ENCODE measurements at places on chromosomes 3 and 15. TPM values are rescaled to one million over a fixed set of nuclear protein-coding genes. Genes with fewer than 3 reads are reported as not detected.

- no peak for DNase-seq
Measured at GRCh38 chr3:149363053-149363452, 14.4 kb downstream of the TM4SF1 start.

Gene TMEM207
- not detected for total RNA-seq

DNA sequence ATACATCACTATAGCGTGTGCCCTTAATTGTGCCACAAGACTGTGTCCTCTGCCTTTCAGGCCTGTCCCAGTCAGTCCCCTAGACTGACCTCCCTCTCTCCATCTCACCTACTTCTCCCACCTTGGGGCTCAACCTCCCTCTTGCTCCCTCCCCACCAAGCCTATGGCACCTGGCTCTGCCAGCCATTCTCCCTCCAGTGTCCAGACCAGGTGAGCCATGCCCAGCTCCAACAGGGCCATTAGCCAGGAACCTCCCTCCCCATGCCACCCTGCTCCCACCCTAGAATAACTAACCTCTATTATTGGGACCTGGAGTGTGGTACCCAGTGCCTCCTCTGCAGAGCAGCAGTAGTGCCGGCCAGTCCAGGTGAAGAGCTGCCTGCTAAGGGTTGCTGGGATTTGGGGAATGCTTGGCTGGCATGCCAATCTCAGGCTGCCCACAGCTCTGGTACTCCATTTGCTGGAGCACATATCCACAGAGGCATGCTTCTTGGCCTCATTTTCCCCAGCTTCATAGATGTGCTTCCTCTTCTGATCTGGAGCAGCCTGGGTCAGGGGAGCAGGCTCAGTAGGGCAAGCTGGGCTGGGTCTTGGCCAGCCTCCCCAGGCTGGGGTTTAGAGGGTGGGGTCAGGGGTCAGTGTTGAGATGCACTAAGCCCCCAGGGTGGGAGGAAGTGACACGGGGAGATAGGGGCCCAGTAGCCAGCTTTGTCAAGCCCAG lies 38.8 kb downstream of the SAXO2 start:
- no peak for DNase-seq

DNA sequence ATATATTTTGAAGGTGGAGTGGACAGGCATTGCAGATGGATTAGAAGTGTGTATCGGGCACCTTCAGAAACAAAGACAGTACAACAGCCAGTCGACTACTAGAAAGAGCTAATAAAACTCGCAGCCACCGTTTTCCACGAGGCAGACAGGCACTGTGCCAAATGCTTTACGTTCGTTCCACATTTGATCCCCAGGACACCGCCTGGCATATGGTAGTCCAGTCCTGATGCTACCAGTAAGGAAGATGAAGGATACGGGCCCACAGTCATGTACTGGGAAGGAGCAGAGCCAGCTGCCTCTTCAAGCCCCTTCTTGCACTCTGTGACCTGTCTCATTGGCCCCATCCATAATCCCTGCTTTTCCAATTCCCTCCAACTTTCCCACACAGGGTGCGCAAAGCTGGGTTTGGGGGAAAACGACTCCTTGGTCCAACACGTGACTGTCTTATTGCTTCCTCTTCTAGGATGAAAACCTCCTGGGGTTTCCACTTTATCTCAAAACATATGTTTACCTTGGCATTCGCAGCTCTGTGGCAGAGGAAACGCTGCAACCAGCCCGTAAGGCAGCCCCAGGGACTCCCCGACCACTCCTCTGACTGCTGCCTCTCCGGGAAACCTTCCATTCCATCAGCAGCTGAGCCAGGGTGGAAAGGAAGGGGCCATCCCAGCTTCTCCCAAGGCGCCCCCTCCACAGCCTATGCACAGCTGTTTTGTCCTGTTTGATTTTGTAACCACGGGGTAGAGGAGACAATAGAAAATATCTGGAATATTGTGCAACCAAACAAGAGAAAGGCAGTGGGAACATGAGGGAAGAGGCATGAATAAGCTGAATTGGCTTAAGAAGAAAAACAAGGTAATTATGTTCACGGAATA lies 107.4 kb downstream of the ADAMTS17 start:
- DNase-seq = no peak

- no peak for DNase-seq
Measured at GRCh38 chr3:160477750-160478149, 28.2 kb upstream of the TRIM59 start.

DNA sequence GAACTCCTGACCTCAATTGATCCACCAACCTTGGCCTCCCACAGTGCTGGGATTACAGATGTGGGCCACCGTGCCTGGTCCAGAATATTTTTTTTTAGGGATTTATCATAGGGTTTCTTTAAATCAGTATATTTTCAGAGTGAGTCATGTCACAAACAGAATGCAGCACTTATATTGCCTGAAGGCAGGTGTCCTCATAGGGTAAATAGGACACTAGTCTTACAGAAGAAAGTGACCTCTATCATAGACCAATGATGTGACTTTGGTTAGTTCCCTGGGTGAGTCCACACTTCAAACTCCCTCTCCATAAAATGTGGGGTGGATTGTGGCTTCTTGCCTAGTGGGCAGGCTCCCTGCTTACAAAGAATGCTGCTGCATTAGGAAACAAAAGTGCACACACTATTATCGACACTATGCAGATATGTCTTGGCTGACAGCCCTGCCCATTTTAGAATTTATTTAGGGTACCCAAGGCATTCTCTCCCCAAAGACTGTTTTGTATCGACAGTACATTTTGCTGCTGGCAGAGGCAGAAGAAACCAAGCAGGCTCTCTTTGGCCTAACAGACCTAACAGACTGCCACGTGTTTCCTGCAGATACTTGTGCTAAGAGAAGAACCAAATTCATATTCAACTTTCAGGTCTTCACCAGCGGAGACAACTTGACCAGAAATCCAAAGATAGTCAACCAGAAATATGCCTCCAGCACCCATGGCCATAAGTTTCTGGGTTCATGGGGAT lies 125.0 kb downstream of the MOBP start:
- no peak for DNase-seq

- no peak for DNase-seq
Measured at GRCh38 chr3:13077431-13078162, 4.4 kb upstream of the IQSEC1 start.

DNA sequence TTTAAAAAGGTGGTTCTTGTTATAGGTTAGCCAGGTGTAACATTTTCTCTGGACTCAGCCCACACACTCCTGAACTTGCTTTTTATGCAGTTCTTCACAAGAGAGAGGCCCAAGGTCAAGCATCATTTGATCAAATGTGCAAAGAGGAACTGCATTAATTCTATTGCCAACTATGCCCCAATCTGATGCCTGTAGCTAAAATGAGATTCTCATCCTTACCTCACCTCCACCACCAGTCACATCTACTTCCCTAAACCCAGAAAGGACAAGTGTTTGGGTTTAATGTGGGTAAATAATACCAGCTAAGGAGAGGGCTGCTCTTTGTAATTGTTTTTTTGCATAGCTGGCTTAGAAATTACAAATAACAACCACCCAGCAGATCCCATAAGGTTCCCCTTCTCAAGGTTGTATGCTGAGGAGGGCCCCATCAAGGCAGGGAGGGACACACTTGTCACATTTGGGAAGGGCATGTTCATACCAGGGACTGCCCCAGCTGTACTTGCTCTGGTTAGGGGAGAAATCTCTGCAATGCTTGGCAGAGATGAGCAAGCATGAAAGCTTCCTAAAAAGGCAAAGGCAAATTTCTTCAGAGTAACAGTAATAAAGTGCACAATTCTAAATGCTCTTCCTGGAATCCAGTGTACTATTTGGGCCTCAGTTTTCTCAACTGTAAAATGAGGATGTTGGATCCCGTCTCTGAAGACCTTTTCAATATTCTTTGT lies 76.2 kb downstream of the TGFBR2 start:
- no peak for DNase-seq

GRCh38 chr3:73509816-73510215 lies 114.9 kb downstream of the PDZRN3 start:
- no peak for DNase-seq

DNA sequence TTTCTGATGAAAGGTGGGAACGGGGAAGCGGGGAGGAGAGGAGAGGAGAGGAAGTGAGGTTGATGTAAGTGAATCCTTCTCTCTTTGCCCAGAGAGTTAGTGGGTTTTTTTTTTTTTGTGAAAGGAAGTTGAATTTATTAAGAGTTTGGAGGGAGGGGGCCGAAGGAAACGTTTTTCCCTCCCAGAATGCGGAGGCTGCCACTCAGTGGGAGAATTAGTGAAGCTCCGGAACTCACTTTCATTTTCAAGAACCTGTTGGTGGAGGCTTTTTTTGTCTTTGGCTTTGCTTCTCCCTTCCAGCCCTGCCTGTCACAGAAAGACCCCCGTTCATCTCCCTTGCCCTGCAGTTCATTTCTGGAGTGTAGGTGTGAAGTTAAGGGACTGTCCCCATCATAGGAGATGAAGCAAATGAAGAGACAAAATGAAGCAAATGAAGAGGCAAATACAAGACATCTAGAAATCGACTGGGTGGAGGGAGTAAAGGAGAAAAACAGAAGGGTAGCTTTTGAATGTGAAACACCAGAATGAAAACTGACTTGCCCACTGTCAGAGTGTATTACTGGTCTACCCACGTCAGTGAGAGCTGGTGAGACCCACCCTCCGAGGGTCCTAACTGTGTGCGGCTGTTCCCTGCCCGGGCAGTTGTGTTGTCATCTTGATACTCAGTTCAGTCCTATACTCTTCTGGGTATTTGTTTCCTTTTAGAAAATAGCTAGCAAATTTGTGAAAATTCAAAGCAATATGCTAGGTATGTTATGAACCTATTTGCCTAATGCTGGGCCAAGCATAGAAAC lies 91.5 kb downstream of the ITPR1 start:
- no peak for DNase-seq

DNA sequence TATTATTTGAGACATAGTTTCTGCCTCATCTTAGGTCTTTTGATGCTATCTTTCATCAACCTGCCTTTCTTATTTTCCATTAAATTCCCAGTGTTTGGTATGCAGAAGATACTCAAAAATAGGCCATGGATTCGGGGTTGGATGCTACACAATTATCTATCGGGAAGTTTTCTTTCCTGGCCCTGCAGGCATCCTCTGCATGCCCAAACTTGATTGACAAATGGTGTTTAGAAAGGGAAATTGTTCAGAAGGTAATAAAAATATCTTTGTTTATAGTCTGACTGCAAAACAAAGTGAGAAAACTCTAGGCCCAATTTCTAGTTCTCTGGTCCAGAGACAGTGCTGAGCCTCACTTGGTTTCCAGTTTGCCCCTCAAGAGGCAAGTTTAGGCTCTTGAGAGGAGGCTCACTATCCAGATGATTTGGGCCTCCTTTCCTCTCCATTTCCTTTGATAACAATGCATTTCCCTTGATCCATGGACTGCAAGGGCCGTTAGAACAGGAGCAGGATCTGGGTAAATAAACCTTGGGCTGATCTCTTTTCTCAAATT lies 157.1 kb upstream of the DPH6 start:
- no peak for DNase-seq

GRCh38 chr3:149020196-149020838 lies 29.0 kb downstream of the GYG1 start:
- DNase-seq = no peak

Gene TNIK
- total RNA-seq = 3.0 TPM

DNA sequence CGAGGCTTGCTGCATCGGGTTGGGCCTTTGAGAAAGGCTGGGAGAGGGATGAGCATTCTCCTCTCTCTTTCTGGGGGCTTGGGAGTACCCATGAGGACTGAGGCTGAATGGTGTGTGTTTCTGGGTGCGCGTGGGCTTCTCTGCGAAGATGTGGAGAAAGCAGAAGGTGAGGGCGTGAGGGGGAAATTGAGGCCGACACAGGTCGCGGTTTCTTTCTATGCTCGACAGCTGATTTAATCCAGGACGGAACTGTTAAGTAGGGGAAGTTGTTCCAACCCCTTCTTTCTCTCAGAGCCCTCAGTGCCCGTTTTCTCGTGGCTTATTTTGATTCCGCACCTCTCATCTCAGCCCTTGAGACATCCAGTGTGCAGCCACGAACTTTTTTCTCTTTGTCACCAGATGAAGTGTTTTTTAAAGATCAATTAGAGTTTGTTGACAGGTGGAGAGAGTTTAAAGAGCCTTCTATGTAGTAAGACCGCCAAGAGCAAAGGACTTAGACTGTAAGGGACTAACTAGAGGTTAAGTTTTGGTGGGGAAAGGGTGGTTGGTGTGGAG lies 711 bp downstream of the STARD9 start:
- no peak for DNase-seq

DNA sequence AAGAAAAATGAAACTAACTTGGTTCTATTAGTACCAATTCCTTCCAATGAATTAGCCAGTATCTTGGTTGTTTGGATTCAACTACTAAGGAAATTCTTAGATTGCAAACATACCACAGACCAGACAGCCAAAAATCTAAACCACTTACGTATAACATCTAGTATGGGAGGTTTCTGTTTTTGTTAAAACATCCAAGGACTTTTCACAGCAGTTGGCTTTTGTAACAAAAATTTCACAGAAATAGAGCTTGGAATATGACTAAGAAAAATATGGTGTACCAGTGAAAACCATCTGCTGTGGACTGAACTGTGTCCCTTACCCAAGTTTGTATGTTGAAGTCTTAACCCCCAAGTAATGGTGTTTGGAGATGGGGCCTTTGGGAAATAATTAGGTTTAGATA lies 199.2 kb downstream of the OTOL1 start:
- no peak for DNase-seq

Gene ASB14
- total RNA-seq = not detected

Gene SNTN
- total RNA-seq = not detected

Gene SERPINI2
- total RNA-seq = not detected

- DNase-seq = no peak
Measured at GRCh38 chr3:152321200-152321954, 52.6 kb downstream of the MBNL1 start.

DNA sequence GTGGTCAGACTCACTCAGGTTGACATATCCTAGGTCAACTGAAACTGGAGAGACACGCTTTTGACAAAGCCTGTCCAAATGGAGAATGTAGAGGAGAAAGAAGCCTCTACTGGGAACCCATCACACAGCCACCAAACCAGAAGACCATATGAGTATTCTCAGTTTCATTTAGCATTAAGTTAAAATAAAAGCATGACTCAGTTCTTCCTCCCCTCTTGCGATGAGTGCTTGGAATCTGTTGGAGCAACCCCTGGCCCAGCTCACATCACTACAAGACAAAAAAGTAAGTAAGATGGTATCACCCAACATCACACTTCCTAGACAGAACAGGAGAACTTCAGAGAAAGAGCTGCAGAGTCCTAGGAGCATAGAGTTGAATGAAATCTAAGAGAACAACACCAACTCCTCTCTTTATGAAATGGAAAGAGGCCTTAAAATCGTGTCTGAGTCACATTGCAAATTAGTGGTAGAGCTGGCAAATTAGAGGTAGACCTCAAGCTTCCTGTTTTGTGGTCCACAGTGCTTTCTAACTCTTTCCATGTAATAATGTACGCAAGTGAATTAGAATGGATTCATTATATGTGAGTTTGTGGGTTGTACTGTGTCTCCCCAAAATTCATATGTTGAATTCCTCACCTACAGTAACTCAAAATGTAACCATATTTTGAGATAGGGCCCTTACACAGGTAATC lies 51.2 kb downstream of the FGF12 start:
- no peak for DNase-seq

- DNase-seq = no peak
Measured at GRCh38 chr15:36831125-36831903, 251.9 kb downstream of the CDIN1 start.

Gene SFMBT1
- 14.6 TPM for total RNA-seq

DNA sequence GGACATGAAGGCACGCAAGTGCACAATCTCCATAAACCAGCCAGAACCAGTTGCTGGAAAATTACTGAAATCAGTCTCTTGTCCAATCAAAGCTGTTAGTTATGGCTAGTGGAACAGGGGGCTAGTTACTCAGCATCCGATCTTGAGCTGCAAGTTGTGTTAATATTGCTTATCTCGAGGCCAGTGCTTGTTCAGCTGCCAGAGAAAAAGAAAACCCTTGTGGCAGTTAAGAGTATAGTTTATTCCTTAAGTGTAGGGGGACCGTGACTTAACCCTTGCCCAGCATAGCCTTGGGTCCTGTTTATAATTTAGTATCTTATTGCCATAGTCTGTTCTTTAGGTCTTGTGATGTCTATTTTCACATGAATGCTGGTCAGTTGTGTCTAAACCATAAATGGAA lies 268.5 kb downstream of the CD47 start:
- no peak for DNase-seq
